ENCODE measurements at places on chromosomes 6 and 20.

DNA sequence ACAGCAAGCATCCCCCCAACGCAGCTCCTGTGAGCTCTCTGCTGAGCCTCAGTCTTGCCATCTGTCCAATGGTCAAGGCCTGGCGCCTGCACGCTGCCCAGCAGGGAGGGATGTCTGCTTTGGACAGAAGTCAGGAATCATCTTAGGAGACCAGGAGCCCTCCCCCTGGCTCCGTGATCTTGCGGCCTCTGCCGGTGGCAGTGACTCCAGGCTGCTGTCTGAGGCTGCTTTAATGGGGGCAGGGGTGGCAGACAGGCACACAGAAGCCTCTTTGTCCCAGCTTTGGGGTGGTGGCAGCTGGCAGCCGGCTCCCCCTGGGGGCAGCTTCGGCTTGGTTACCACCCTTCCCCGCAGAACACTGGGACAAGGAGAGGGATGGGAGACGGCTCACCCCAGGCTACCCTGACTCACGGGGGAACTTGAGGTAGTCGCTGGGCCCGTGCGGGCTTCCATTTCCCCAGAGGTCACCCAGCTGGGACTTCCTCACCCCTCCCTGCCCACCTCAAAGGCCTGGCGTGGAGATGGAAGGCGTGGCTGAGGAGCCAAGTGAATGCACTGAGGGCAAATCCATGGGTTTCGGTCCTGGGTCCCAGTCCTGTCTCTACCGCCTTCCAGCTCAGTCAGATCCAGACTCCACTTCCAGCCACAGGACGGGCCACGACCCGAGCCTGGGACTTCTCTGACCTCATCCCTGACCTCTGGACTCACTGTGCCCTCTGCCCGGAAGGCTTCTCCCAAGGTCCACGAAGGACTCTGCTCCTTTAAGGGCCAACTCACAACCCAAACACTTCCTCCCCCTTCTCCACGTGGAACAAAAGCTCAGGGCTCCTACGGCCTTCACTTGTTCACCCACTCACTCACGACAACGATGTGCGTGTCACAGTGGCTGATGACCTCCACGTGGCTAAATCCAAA is 14.8 kb downstream of the PEDS1 start:
- DNase-seq = no peak

- DNase-seq = no peak
Measured at GRCh38 chr6:163333701-163334663, 80.5 kb upstream of the QKI start.

DNA sequence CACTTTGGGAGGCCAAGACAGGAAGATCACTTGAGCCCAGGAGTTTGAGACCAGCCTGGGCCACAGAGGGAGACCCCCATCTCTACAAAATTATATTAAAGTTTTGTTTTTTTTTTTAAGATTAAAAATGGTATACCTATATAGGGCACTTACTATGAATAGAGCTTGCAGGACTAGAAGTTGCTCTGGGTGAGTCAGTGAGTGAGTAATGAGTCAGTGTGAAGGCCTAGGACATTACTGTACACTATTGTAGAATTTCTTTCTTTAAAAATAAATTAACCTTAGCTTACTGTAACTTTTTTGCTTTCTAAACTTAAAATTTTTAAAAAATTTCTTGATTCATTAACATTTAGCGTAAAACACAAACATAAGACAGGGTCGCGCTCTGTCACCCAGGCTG is 29.7 kb downstream of the STK35 start:
- no peak for DNase-seq

DNA sequence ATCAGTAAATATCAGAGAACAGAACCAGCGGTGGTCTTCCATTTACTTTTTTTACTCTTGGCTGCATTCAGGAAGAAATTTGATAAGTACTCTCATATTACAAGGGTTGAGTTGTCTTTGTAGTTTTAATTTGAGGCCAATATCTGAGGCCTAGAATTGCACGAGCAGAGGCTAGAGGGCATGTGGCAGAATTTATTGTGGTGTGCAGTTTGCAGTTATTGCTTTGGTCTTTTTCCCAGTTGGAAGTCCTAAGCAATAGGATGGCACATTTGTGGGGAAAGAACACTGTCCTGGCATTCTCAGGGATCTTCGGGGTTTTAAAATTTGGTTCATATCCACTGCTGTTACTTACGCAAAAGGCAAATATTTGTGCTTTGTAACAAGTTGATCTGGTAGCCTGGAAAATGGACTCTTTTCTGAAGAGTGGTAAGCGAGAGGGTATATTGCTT is 66.0 kb downstream of the CTNNBL1 start:
- DNase-seq = no peak

GRCh38 chr20:50338479-50339391 is 148.1 kb downstream of the CEBPB start:
- no peak for DNase-seq

All from stimulated activated CD8-positive, alpha-beta memory T cell treated with anti-CD3 and anti-CD28 coated beads, Interleukin-2, amount 100 ng/mL, for 1 hour (primary cell).